Activated naive CD4-positive, alpha-beta T cell treated with anti-CD3 and anti-CD28 coated beads for 36 hours (primary cell): ENCODE measurements at places on chromosomes 2 and 18. TPM values are rescaled to one million over a fixed set of nuclear protein-coding genes. Genes with fewer than 3 reads are reported as not detected.

Gene ACADL
- not detected for total RNA-seq

- H3K4me3 ChIP-seq, result no peak overlapping the region
- no peaks in the 10 kb centered on the region for H3K36me3 ChIP-seq
- no peaks in the 10 kb centered on the region for H3K27me3 ChIP-seq
- no peak overlapping the region for H3K27ac ChIP-seq
- no peak for DNase-seq
Observed at GRCh38 chr2:50672282-50672681, 359.6 kb downstream of the NRXN1 start.

DNA sequence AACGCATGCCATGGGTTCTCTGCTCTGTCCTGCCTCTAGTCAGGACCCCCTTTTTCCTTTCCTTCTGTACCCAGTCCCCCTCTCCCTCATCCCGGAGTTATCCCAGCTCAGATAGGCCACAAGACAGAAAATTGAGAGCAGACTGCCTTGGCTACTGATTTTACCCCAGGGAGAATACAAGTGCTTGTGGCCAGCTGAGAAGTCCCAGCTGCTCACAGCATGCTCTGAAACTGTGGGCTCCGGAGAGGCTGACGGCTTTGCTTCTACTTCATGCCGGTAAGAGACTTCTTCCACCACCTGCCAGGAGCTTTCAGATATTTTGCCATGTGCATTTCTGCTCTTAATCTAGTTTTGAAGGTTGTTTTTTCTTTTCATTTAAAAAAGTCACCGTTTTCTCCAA, 20.0 kb upstream of the SIX2 start:
- no peaks in the 10 kb centered on the region for H3K36me3 ChIP-seq
- DNase-seq, result no peak
- H3K4me3 ChIP-seq, result no peak overlapping the region
- no peaks in the 10 kb centered on the region for H3K4me1 ChIP-seq
- peaks cover 14% of the 10 kb centered on the region for H3K27me3 ChIP-seq
- no peak overlapping the region for H3K27ac ChIP-seq

- DNase-seq, result peak; percentile 6
- no peak overlapping the region for H3K4me3 ChIP-seq
- H3K27me3 ChIP-seq, result no peaks in the 10 kb centered on the region
- H3K27ac ChIP-seq, result no peak overlapping the region
- H3K4me1 ChIP-seq, result no peaks in the 10 kb centered on the region
Observed at GRCh38 chr18:71849407-71849806, 694.7 kb downstream of the CBLN2 start.

GRCh38 chr2:212646698-212647366, 108.2 kb upstream of the ERBB4 start:
- no peaks in the 10 kb centered on the region for H3K36me3 ChIP-seq
- DNase-seq, result no peak
- no peak overlapping the region for H3K4me3 ChIP-seq
- H3K4me1 ChIP-seq, result no peaks in the 10 kb centered on the region
- H3K27ac ChIP-seq, result no peak overlapping the region

DNA sequence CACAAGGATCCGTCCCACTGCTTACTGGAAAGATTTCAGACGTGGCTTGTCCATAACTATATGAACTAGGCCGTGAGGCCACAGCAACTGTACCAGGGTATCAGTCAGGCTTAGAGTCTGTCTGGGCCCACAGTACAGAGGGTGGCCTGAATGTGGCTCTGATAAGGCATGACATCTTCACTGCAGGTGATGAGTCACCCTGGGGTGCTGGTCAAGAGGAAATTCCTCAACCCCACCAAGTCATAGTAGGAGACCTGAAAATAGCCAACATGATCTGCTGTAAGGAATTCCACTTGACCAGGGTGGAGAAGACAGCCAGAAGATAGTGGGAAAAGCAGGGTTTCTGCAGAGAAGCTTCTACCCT, 107.7 kb downstream of the INHBB start:
- H3K36me3 ChIP-seq, result peaks cover 3% of the 10 kb centered on the region
- H3K27ac ChIP-seq, result no peak overlapping the region
- H3K4me1 ChIP-seq, result no peaks in the 10 kb centered on the region

DNA sequence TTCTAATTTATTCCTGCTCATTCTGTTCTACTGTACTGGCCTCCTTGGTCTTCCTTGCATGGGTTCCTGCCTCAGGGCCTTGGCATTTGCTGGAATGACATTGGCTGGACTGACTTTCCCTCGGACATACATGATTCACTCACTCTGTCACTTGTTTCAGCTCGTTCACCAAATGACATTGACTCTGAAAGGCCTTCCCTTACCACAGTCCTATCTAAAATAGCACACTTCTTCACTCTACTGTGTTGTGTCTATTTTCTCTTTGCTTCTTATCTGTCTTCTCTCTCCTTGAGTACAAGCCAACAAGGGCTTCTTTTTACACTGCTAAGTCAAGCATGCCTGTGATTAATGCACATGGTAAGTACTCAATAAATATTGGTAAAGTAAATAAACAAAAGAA, 65.6 kb downstream of the SCG2 start:
- no peak overlapping the region for H3K4me3 ChIP-seq
- H3K27ac ChIP-seq, result no peak overlapping the region
- no peaks in the 10 kb centered on the region for H3K4me1 ChIP-seq
- DNase-seq, result no peak

GRCh38 chr2:207046724-207047123, 107.4 kb downstream of the CPO start:
- H3K27me3 ChIP-seq, result no peaks in the 10 kb centered on the region
- peak; percentile 59 for DNase-seq
- no peak overlapping the region for H3K4me3 ChIP-seq
- H3K4me1 ChIP-seq, result peaks cover 10% of the 10 kb centered on the region
- peak overlapping the region; percentile 62 for H3K27ac ChIP-seq

GRCh38 chr2:201854841-201855240, 48.5 kb downstream of the CDK15 start:
- H3K27me3 ChIP-seq, result peaks cover 3% of the 10 kb centered on the region
- no peak overlapping the region for H3K27ac ChIP-seq

DNA sequence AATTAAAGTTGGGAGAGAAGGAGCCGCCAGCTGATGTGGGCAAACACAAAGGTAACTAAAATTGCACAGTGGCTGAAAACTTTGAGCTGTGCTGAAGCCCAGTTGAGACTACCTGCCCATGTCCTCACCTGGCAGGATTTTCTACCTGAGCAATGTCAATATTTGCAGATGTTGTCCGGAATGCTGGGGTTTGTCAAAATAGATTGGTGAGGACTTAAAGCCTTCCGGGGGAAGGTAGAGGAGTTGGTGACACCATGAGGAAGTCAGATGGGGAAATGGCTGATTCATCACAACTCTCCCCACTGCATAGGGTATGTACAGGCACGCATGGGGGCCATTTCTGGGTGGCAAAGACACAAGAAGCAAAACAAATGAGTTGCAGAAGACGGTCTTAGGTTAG, 114.9 kb downstream of the ALK start:
- H3K27ac ChIP-seq, result no peak overlapping the region
- H3K36me3 ChIP-seq, result no peaks in the 10 kb centered on the region
- peaks cover 11% of the 10 kb centered on the region for H3K27me3 ChIP-seq

DNA sequence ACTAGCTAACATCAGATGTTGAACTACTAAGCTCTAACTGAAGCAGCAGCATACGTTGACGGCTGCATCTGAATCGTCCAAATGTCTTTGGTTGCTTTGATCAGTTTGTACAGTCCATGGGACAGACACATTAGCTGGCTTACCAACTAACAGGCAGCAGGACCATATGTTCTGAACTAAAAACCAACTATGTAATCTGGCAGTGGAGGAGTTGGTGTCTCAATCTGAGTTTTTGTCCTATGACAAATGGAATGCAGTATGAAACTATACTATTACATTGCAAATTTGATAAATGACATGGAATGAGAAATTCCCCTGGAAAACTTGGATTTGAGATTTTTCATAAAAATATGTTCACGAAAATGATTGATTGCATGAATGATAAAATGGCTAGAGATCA, 79.5 kb downstream of the EPHA4 start:
- H3K4me1 ChIP-seq, result no peaks in the 10 kb centered on the region
- peaks cover 2% of the 10 kb centered on the region for H3K36me3 ChIP-seq
- H3K27ac ChIP-seq, result no peak overlapping the region

- no peak overlapping the region for H3K4me3 ChIP-seq
- peak overlapping the region; percentile 79 for H3K27ac ChIP-seq
- no peak for DNase-seq
Observed at GRCh38 chr2:55099878-55100820, 49.9 kb upstream of the RTN4 start.

GRCh38 chr2:236857781-236858180, 227.9 kb upstream of the COPS8 start:
- H3K27ac ChIP-seq, result no peak overlapping the region
- no peaks in the 10 kb centered on the region for H3K4me1 ChIP-seq
- no peaks in the 10 kb centered on the region for H3K36me3 ChIP-seq

DNA sequence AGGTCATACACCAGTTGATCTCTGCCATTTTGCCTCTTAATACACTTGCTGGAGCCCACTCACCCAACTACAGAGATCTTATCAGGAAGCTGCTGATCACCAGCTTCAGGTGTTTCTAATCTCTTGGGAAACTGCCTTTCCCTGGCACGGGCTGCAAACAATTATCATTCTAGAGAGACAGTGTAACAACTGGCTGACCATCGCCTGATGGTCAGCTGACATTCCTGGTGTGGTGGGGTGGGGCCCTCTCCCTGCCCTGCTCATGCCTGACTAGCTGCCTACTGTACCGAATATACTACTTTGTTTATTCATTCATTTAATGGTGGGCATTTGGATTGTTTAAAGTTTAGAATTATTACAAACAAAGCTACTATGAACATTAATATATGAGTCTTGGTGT, 311.5 kb downstream of the CBLN2 start:
- H3K4me3 ChIP-seq, result no peak overlapping the region
- DNase-seq, result no peak
- no peaks in the 10 kb centered on the region for H3K27me3 ChIP-seq
- no peaks in the 10 kb centered on the region for H3K4me1 ChIP-seq
- no peaks in the 10 kb centered on the region for H3K36me3 ChIP-seq
